ENCODE measurements at places on chromosomes 5 and 9. TPM values are rescaled to one million over a fixed set of nuclear protein-coding genes. Genes with fewer than 3 reads are reported as not detected.

DNA sequence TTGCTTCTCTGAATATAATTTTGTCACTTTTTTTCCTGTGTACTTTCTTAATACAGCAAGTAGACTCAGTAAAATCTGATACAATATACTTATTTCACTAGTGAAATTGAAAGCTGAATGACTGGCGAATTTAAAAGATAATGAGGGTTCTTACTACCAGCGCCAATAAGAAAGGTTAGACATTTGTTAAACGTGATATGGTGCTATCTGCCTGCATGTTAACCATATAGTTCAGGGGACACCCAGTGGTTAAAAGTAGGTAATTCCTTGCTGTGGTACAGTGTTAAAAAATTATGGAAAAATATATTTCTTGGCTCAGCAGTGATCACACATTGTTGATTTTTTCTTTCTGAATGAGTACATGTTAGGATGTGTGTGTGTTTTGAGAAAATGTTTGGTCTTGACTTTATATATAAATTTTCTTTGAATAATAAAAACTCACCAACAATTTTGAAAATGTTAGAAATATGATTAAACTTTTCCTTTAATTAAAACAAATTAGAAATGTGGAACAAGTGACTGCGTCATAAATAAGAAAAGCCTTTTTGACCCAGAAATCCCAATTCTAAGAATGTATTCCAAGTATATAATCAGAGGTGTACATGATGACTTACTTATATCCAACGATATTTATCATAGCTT lies 25.8 kb downstream of the CAST start:
- no peak for DNase-seq

DNA sequence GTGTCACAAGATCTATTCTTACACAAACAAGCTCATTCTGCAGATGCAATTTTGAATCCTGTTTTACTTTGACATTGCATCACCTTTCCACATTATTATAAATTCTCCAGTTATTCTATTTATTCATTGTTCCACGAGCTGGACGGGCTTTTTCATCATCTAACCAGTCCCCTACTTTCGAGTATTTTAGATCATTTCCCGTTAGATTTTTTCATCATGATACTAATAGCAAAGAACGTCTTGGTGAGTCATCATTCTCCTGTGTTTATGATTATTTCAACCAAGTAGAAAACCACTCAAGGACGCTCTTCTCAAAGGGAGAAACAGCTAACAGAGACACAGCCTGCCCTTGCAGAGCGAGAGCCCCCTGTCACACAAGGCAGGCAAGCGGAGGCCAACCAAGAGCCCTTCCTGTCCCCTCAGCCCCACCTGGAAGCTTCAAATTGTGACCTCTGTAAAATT lies 15.1 kb downstream of the BBLN start:
- no peak for DNase-seq

- no peak for DNase-seq
These were observed 140.8 kb downstream of the FGF1 start for GRCh38 chr5:142544946-142545649.

DNA sequence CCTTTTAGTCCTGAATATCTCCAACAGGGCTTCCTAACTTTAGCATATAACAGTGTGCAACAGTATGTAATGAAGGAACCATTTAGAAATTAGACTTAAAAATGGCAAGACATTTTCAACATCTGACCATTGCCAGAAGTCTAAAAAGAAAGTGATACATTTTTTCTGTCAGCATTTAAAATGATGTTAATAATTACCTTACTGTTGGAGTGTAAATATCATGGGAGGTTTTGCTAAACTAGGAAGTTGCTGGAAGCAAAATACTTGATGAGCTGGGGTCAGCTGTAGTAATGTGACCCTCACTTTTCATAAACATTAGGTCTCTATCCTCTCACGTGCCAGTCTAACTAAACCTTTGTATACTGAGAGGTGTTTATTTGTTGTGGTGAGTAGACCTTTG lies 68.8 kb downstream of the NTRK2 start:
- no peak for DNase-seq

GRCh38 chr9:136847088-136847825 lies 2.0 kb upstream of the PHPT1 start:
- no peak for DNase-seq

GRCh38 chr9:38765101-38765500 lies 45.2 kb upstream of the FAM240B start:
- no peak for DNase-seq

GRCh38 chr5:54243483-54244080 lies 66.8 kb downstream of the ARL15 start:
- DNase-seq: no peak

- DNase-seq: no peak
These were observed 16.5 kb upstream of the TRIM14 start for GRCh38 chr9:98135558-98135934.

DNA sequence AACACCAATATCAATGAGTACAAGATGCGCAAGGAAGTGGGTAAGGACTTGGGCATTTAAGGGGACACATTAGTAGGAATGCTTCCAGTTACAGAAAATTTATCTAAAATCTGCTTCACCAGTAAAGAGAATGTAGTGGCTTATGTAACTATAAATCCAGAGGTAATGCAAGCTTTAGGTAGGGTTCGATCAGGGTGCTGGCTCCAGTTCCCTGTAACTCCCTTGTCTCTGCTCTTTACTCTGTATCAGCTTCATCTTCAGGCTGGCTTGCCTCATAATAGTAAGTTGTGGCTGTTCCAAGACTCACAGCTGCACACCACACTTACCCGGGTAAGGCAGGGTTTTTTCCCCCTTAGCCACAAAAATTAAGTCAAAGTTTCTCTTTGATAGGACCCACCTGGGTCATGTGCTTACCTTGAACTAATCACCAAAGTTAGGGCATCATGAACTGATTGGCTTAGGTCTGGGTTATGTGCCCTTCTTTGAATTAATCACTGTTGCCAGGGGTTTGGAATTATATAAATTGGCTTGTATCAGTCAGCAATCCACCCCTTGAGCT lies 35.5 kb downstream of the ARHGEF37 start:
- DNase-seq: no peak

GRCh38 chr5:81790336-81790735 lies 39.4 kb upstream of the SSBP2 start:
- DNase-seq: no peak

DNA sequence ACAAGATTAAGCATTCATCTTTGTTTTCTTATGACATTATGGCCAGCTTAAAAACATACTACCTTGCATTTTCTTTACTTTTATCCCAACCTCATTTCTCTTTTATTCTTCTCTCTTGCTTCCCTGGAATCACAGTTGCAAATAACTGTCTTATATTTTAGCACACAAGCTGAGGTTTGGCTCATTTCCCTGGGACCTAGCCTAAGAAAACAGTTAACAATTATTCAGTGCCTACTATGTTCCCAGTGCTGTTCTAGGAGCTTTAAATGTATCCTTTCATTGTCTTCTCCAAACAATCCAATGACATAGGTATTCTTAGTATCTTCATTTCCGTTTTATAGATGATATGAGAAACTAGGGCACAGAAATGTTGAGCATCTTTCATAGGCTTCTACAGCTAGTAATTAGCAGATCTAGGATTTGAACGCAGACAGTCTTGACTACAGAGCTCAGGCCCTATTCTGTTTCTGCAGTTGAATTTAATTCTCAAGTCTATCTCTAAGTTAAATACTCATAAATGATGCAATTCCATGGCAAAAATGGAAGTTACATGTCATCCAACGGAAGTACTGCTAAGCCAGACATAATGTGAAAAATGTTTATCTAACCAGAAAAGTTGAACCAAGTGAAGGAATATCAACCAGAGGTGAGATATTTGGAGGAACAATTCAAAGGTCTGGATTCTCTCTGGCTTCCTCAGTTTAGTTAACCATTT lies 52.3 kb upstream of the MTAP start:
- no peak for DNase-seq

DNA sequence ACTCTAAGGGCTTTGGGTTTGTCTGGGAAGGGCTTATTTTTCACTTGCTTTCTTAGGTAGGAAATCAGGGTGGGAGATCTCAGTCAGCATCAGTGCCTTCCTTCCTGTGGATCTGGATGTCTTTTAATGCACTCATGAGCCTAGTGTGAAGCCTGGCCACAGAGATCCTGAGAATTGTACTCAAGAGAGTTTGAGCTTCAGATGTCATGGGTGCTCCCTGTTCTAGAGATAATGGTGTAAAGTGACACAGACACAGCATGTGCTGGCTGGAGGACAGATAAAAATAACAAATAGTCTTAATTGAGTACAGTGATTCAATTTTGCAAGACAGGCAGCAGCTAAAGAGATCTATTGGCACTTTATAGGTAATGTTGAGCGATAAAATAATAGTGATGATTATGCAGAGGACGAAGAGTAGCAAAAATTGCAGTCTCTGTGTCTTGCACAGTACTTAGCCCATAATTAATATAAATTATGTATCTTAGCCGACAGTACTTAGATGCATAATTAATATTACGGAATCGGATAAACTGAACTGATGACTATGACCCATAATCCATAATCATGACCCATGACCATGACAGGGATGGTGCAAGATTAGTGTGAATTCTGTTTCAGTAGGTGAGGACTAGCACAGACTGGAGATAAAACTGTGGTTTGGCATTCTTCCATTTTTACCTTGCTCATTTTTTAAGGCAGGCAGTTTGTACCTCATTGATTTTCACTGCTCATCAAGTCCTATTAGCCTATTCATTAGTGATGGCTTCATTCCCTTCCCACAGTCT lies 408.7 kb upstream of the PIK3R1 start:
- no peak for DNase-seq

GRCh38 chr9:128115187-128116103 lies 12.1 kb downstream of the PTGES2 start:
- no peak for DNase-seq

GRCh38 chr5:171306781-171307591 lies 2.1 kb upstream of the TLX3 start:
- DNase-seq: no peak

DNA sequence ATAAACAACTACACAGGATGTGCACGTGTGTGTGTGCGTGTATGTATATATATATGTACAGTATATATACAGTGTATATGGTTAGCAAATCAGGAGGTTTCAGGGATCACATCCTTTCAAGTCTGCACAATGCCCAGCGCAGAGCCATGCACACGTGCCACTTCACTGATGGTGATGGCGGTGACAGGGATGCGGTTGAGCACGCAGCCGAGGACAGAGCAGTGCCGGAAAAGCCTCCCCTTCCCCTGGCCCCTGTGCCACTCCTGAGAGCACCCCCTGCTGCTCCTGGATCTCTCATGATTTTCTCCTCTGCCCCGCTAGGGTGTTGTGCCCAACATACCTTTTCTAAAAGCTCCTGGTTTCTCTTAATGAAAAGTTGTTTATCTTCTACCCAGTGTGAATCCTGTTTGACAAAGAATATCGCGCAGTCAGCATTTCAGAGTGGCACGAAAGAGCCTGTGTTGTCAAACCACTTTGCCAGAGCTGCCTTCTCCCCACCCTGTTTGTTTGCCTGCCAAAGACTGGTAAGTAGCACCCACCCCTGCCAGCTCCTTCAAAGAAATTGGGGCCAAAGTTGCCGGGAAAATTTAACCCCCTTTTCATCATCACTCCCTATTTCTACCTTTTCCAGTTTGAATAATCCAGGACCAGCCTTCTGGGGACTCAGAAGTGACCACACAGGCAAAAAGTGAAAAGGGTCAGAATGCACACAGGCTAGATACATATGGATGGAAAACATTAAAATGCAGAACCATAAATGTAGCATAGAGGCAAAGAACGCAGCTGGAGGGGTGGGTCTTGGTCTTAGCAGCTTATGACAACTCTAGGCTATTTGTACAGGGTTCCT lies 126.2 kb upstream of the DPYSL3 start:
- DNase-seq: no peak

DNA sequence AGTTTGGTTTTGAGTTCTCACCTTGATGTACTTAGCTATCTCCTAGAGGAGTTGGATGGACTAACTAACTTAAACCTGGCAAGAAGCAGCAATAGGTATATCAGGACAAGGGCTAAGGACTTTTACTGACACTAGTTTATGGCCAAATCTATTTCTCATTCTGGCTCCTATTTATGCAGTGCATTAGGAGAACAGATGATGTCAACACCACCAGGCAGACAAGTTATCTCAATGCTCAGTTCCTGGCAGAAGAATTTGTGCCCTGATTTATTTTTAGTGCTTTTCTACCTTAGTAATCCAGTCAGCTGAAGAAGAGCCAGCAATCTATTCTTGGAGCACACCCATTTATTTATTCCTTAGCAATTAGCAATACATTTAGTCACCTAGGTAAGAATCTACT lies 30.7 kb upstream of the MYOT start:
- DNase-seq: no peak

DNA sequence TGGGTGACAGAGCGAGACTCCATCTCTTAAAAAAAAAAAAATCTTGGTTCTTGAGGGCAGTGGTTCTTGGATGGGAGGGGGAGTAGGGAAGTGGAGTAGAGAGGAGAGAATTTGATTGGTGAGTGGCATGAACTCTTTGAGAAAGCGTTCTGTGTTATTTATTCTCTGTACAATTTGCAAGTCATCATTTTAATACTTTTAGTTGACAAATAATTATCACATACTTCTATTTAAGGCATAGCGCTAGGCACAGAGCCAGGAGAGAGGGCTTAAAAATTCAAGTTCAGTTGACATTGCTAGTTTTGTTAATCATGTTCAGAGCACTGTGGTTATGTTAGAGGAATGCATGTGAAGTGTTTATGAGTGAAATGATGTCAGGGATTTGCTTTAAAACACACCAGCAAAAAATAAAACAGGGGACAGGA lies 24.6 kb downstream of the HSDL2 start:
- no peak for DNase-seq

Gene MRPL41
- 71.8 TPM for total RNA-seq

Gene NR4A3
- total RNA-seq: 1.3 TPM

Gene CARD9
- total RNA-seq: 3.0 TPM

Gene STPG3
- total RNA-seq: not detected

Gene ALDH1B1
- 18.4 TPM for total RNA-seq

Gene KCNV2
- not detected for total RNA-seq

Gene SEMA6A
- 35.6 TPM for total RNA-seq

Gene UBE2QL1
- total RNA-seq: 1.8 TPM
